ENCODE measurements at places on chromosomes 1 and 21.

- DNase-seq = no peak
Measured at GRCh38 chr1:223531742-223532341, 133.7 kb downstream of the CAPN8 start.

- no peak for DNase-seq
Measured at GRCh38 chr1:240189386-240189989, 97.8 kb downstream of the FMN2 start.

GRCh38 chr21:32036756-32037155, 163.9 kb downstream of the HUNK start:
- no peak for DNase-seq

DNA sequence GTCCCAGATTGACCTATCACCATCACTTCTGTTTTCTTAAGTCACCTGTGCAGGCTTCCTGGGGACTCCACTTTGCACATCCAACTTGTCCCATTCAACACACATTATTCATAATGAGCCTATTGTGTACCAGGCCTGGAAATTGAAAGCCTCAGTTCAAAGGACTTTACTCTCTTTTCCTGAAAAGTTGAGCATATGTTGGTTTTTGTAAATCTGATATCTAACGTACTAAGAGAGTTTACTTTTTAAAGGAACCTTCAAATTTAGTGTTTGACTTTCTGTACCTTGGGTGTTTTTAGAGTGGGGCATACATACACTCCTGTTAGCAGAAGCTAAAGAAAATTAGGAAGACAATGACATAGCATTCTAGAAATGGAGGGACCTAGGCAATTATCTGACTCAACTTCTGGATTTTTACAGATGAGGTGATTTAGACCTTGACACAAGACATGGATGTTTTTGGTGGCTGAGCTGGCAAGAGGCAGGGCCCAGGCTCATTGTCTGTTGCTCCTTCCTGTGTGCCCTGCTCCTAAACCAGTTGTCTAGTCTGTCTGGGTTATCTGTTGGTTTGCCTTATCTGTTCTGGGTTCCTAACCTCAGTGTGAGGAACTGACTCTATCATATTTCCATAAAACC, 336.5 kb downstream of the RPS6KC1 start:
- DNase-seq = no peak

DNA sequence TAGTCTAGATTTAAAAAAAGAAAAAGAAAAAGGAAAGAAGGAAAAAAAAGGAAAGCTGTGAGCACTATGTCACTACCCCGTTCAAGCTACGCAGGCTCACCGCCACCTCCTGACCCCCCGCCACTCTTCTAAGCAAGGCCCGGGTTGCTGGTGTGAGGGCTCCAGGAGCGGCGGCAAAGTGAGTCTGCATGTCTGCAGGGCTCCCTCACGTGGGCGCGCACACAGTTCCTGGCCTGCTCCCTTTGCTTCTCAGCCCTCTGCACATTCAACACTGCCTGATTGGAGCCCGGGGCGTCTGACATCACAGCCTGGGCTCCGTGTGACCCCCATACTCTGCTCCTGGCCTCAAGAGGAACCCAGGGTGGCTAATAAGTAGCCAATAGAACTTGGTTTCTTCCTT, 81.4 kb upstream of the TLR5 start:
- DNase-seq = no peak

DNA sequence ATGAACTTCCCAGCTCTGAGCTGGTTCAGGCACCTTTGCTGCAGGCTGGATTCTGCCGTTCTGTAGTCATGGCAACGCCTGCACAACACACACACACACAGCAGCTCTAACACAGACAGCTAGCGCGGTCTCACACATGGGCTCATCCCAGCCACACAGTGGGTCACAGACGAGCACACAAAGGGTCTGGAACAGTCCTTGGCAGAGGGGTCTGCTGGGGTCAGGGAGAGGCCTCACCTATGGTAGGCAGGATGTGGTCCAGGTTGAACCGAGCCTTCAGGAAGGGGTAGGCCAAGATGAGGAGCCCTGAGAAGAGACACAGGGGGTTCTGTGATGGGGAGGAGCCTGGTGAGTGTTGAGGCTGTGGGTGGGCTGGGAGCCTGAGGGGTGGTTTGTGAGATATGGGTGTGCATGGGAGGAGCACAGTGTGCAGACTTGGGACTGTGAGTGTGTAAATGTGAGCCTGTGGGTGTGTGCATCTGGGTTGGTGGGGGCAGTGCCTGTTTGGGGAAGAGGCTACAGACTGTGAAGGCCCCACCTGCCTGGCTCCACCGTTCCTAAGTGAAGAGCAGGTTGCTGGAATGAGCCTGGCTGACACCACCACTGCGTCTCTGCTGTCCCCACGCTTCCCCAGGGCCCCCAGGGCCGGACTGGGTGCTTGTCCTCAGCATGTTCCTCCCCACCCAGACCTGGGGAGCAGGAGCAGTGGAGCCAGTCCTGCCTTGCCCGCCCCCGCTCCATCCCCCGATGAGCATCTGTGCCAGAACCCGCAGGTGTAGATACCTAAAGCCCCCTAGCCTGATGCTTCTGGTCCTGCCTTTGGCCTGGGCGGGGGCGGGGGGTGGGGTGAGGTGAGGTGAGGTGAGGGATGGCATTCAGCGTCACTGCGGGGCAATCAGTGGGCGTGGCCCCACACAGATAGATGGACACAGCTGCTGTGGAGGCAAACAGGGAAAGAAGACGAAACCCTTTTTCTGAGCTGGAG, 1.5 kb downstream of the KNCN start:
- no peak for DNase-seq

GRCh38 chr1:11523746-11524464, 45.0 kb downstream of the DISP3 start:
- DNase-seq = no peak

- DNase-seq = no peak
Measured at GRCh38 chr1:94970783-94971182, 43.9 kb upstream of the CNN3 start.

- DNase-seq = no peak
Measured at GRCh38 chr1:2919841-2920240, 101.4 kb upstream of the ACTRT2 start.

- DNase-seq = no peak
Measured at GRCh38 chr1:230857077-230857476, 11.2 kb downstream of the C1orf198 start.

GRCh38 chr21:36630485-36631206, 68.3 kb upstream of the SIM2 start:
- DNase-seq = peak; percentile 47

DNA sequence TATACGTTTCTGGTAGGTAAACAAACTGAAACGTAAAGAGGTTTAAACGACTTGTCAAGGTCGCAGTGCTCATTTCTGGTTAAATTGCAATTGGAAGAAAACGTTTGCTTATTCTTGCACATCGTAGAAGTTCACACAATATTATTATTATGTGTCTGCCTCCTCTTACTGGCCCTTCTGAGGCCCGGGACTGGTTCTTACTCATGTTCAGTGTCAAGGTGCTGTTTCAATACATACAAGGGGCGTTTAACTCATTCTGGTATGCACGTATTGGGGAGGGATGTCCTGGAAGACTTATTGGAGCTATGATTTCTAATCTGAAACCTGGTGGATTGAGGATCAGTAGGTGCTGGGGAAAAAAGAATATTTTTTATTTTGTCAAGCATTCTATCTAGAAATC, 932 bp downstream of the RPF1 start:
- DNase-seq = no peak

GRCh38 chr1:18927654-18928272, 25.4 kb upstream of the ALDH4A1 start:
- no peak for DNase-seq

GRCh38 chr1:41416552-41417334, 55.5 kb downstream of the FOXO6 start:
- peak; percentile 76 for DNase-seq

DNA sequence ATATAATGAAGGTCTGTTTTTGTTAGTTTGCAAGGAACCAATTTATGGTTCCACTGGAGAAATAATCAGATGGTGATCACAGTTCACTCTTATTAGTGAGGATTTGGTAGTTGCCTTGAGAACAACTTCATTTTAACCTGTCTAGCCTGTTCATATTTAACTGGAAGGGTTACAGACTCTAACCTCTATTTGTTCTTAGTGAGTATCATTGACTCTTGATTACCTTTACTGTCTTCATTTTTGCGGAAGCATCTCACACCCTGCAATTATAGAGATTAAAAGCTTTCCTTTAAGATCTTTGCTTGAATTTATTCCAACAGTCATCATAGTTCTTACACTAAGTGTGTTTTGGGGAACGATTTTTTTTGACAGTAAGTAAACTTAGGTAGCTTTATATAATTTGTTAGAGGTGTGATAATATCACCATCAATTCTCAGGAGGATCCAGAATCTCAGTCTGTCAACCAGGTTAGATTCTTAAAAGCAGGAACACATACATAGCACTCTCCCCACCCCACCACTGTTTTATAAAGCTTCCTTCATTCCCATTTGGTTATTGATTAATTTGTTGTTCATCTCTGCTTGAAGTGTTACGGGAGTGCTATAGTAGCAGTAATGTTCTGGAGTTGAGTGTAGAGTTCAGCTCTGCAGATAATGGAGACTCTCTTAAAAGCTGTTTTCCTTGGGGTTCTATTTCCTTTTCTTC, 30.1 kb downstream of the B3GALT2 start:
- no peak for DNase-seq

GRCh38 chr1:109812691-109813393, 49.1 kb upstream of the EPS8L3 start:
- DNase-seq = no peak

GRCh38 chr21:36759348-36760083, 60.6 kb downstream of the SIM2 start:
- no peak for DNase-seq

- peak; percentile 50 for DNase-seq
Measured at GRCh38 chr1:109667452-109668122, at the start of gene GSTM2. Gene GSTM2 (plus strand): TSS chr1:109668057. CDS start chr1:109668116, 59 bp downstream.

- no peak for DNase-seq
Measured at GRCh38 chr1:204445860-204446412, 34.3 kb upstream of the PPP1R15B start.

DNA sequence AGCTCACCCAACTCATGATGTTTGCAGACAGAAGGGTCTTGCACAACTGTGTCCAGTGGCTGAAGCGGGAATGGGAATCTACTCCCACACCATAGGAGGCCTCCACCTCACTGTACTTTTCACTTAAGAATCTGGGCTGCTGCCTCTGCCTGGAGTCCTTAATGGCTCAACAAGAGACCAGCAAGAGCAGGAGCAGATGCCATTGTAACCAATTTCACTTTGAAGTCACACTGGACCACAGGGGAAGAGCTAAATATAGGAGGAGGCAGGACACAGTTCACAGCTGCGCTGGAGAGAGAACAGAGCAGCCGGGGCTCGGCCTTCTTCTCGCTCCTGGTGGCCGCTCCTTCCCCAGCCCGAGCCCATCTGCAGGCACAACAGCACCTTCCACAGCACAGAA, 120.4 kb downstream of the SIPA1L2 start:
- no peak for DNase-seq

GRCh38 chr1:101453844-101454243, 217.0 kb downstream of the S1PR1 start:
- DNase-seq = no peak

DNA sequence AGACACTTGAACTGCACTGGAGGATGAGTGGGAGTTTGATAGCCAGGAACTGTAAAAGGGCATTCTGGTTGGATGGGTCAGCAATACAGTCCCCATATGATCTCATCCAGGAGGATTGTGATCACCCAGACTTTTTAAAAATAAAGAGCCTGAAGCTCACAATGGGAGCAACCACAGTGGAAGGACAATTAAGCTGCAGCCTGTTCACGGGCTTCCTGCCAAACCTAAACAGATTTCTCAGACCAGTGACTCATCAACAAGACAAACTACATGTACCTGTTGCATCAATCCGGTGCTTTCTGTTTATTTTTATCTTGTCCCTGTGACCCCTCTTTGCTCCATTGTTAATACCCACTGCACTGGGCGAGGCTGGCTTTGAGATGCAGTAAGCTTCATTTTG, 52.3 kb downstream of the PAPPA2 start:
- no peak for DNase-seq

- no peak for DNase-seq
Measured at GRCh38 chr1:67515324-67516080, 85.3 kb upstream of the SERBP1 start.

DNA sequence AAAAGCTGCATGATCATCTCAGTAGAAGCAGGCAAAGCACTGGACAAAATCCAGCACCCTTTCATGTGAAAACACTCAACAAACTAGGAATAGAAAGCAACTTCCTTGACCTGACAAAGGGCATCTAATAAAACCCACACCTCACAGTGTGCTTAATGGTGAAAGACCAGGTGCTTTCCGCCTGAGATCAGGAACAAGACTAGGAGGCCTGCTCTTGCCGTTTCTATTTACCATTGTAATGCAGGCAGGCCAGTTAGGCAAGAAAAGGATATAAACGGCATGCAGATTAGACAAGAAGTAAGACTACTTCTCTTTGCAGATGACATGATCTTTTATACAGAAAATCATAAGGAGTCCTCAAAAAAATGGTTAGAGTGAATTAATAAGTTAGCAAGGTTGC, 37.2 kb downstream of the SLC37A1 start:
- DNase-seq = no peak

DNA sequence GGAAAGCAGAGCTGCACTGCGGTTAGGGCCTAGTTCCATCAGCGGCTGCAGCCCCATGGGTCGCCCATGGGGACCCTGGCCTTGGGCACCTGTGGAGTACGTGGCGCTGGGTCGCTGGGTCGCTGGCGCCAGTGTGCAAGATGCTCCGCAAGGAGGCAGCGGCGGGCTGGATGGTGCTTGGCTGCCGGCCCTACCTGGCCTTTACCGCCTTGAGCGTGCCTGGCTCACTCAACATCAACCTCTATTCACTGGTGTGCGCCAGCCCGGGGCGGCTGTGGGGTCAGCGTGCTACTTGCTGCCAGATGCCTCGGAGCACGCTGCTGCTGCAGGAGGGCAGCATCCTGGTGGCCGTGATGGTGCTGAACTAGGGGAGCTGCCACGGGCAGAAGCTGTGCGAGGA, 85.1 kb upstream of the RHOU start:
- no peak for DNase-seq

- no peak for DNase-seq
Measured at GRCh38 chr1:48746906-48747305, 29.8 kb downstream of the BEND5 start.

DNA sequence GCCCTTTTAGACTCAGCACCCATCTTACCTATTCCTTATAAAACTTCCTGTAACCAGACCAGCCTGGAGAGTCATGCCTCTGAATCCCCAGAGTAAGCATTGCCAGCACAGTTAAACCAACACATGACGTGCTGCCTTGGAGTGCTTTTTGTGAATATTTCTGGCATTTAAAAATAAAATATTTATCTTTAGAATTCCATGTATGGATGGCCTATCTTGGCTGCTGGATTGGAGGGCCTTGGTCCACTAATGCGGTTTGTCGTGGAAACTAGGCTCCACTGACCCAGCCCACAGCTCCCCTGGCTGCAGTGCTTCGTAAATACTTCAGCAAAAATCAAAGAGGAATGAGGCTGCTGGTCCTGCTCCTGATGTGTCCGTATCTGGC, 17.5 kb downstream of the MTARC1 start:
- DNase-seq = no peak

- no peak for DNase-seq
Measured at GRCh38 chr21:20377250-20377649, 621.0 kb upstream of the NCAM2 start.

- no peak for DNase-seq
Measured at GRCh38 chr1:56573311-56573710, 6.1 kb downstream of the PLPP3 start.
